ENCODE measurements at places on chromosomes 3 and 15.

DNA sequence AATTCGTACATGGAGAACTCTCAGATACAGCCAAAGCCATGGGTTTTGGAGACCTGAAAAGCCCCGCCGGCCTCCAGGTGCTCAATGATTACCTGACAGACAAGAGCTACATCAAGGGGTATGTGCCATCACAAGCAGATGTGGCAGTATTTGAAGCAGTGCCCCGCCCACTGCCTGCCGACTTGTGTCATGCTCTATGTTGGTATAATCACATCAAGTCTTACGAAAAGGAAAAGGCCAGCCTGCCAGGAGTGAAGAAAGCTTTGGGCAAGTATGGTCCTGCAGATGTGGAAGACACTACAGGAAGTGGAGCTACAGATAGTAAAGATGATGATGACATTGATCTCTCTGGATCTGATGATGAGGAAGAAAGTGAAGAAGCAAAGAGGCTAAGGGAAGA is 23.5 kb downstream of the MYO5A start:
- no peak for DNase-seq

- DNase-seq, result no peak
Measured at GRCh38 chr15:95013381-95013780, 782.0 kb downstream of the MCTP2 start.

DNA sequence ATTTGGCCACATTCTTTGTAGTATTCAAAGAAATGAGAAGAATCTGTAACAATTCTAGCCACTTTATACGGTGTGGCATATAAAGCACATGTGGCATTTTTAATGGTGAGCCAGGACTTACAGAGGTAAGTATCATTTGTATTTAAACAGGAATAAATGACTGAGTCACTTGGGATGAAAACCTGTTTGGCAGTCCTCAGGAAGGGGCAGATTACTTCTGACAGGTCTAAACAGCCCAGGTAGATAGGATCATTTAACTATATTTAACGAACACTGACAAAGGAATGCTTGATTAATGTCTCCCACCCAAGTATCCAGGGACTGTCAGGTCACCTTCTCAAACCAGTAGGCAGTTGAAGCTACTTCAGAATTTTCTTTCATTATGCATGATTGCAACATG is 241.5 kb upstream of the SATB1 start:
- DNase-seq, result no peak

- no peak for DNase-seq
Measured at GRCh38 chr3:117762621-117763037, 1053.0 kb downstream of the TUSC7 start.

DNA sequence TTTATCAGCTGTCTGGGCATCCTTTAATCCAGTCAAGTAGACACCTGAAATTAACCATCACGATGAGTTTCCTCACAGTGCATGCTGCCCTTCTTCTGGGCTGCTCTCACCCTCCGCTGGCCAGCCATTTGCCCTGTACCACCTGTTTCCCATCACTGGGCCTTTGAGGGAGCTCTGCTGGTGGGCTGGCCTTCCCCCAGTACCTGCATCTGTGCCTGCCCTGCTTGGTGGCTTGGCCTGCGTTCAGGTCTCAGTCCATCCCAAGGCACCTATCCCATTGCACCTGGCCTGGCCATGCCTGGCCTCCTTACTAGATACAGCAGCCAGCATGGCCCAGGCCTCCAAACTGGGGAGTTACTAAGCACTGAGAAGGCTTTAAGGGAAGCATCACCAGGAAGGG is 413.2 kb downstream of the NTRK3 start:
- DNase-seq, result no peak

DNA sequence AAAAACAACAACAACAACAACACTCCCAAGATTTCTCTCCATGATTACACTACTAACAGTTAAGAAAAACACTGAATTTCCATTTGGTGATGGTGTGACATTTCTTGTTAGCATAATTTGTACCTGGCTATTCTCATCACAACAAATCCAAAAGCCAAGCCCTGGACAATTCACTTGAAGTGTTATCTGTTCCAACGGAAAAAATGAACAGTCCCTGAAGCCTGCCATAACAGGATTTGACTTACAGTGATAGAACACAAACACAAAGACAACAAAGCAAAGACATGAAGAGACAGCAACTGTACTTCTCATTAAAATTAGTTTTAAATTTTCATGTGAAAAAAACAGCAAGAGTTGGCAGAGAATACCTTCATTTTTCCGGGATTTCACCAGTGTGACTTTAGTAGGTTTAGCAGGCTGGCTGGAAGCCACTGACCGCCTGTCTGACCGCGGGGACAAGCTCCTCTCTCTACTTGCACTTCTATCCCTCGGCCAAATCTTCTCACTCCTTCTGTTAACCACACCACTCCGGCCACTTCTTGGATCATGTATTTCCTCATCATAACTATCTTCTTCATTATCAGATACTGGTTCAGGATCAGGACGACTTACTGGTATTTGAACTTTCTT is 56.3 kb downstream of the TJP1 start:
- DNase-seq, result no peak

DNA sequence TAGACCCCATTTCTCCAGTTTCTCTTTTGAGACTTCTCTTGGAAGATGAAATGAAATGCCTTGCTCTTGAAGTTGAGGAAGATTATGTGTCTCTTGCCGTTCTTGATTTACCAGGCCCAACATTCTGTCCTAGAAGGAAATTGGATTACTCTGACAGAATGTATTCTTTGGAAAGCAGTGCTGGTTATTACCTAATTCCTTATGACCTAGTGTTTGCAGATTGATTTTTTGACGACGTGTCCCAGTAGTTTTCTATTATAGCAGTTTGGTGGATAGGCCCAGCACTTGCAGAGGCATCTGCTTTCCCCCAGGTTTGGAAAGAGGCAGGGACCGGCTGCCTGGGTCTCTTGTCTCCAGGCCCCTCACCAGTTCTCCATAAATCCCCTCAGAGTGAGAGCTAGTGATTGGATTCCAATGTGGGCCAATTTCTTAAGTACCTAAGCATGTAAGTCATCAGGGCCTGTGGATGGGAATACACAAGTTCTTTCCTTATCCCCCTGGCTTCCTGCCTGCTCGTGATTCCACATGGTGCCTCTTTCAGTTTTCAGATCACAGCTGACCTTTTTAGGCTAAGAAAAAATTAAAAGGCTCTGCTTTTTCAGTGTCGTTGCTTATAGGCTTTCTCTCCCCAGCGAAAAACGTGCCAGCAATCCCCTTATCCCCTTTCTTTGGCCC is 50.2 kb downstream of the EPHB3 start:
- no peak for DNase-seq

DNA sequence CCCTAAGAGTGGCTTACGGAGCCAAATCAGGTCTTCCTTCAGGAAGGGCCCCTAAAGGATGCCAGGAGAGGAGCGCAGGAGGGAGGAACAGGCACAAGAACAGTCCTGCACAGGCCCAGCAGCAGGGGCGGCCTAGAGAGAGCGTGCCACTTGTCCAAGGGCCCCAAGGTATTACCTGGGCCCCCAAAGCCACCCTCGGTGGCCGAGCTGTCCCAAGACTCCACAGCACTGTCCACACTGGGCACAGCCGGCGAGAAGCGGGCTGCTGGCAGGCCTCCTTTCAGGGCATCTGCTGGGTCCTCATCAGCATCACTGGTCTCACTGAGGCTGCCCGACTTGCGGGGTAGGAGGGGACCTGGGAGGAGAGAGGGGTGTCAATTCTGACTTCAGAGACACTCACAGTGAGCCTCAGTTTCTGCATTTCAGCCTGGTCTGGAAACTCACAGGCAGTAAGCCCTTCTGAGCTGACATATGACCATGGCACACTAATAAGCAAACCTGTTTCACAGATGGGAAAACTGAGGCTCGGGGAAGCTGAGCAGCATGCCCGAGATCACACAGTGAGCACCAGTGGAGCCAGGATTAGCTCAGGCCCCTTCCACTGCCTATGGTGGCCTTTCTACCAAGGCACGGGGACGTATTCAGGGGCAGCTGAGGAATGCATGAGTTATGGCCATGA is 33.4 kb downstream of the GRIP2 start:
- no peak for DNase-seq

GRCh38 chr3:190306513-190307163 is 15.6 kb downstream of the CLDN1 start:
- no peak for DNase-seq

DNA sequence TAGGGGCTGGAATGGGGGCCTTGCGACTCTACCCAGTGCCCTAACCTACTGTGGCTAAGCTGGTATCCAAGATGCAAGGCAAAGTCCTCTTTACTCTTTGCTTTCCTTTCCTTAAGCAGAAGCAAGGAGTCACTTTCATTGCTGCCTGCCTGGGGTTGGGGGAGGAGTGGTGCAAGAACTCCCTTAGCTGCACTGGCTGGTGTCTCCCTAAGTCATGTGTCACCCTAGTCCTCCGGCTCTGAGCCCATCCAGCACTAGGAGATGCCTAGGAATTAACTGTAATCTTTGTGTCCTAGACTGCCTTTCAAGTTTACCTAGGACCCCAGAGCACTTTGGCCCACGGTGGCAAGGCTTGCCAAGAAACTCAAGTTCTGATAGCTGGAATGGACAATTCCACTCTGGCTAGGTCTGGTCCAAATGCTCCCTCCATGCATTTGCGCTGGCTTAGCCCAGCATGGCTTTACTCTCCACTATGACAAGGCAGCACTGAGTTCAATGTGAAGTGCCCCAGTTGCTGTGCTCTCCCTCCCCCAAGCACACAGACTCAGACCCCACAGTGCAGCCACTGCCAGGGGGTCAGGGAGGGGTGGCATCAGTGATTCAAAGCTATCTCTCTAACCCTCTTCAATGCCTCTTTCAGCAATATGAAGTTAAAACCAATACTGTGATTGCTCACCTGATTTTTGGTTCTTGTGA is 58.7 kb downstream of the ESYT3 start:
- no peak for DNase-seq

- DNase-seq, result no peak
Measured at GRCh38 chr3:64214381-64215018, 10.8 kb downstream of the PRICKLE2 start.

- no peak for DNase-seq
Measured at GRCh38 chr3:14525685-14526631, 14.2 kb downstream of the GRIP2 start.

- peak; percentile 37 for DNase-seq
Measured at GRCh38 chr3:47163169-47164006, 525 bp downstream of the SETD2 start.

GRCh38 chr15:66827698-66828055 is 125.6 kb downstream of the SMAD6 start:
- no peak for DNase-seq

- DNase-seq, result no peak
Measured at GRCh38 chr3:51617597-51617996, 53.5 kb upstream of the TEX264 start.

GRCh38 chr3:152628496-152628895 is 206.4 kb upstream of the P2RY1 start:
- no peak for DNase-seq

GRCh38 chr3:133424937-133425869 is 25.3 kb downstream of the BFSP2 start:
- no peak for DNase-seq

DNA sequence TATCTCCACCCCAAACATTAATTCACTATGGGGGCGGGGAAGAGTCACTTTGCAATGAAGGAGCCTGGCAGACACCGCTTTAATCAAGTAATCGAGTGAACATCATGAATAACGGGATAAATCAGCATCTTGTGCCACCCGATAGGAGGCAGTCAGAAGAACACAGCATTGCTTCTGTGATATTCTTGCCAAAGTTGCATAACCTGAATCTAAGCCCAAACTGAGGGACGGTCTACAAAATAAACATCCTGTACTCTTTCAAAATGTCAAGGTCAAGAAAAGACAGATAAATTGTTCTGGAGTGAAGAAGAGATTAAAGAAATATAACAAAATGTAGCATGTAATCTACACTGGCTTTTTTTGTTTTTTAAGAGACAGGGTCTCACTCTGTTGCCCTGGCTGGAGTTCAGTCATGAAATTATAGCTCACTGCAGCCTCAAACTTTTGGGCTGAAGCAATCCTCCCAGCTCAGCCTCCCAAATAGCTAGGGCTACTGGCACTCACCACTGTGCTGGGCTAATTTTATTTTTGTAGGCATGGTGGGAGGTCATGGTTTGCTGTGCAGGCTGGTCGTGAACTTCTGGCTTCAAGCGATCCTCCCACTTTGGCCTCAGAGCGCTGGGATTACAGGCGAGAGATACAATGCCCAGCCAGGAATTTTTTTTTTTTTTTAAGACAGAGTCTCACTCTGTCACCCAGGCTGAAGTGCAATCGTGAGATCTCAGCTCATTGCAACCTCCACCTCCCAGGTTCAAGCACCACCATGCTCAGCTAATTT is 20.1 kb upstream of the VWA5B2 start:
- no peak for DNase-seq

- no peak for DNase-seq
Measured at GRCh38 chr3:58068122-58068809, 60.0 kb downstream of the FLNB start.

GRCh38 chr3:129050556-129051295 is 9.9 kb upstream of the GP9 start:
- DNase-seq, result no peak

DNA sequence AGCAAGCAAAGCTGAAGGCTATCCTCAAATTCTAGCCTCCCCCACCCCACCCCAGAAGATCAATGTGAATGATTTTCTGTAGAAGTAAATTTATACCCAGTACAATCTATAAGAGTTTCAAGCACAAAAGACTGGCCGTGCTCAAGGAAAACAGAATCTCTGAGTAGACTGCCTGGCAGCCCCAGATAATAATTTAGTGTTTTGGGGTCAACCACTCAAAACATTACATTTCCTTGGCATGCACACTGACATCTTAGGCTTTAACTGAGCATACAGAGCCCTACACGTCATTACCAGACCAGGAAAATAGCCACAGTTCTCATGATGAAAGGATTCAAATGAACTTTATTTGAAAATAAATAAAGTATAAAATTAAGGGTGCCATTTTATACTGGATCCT is 376.5 kb downstream of the TBL1XR1 start:
- no peak for DNase-seq

- no peak for DNase-seq
Measured at GRCh38 chr3:13532631-13533030, 16.3 kb upstream of the FBLN2 start.

DNA sequence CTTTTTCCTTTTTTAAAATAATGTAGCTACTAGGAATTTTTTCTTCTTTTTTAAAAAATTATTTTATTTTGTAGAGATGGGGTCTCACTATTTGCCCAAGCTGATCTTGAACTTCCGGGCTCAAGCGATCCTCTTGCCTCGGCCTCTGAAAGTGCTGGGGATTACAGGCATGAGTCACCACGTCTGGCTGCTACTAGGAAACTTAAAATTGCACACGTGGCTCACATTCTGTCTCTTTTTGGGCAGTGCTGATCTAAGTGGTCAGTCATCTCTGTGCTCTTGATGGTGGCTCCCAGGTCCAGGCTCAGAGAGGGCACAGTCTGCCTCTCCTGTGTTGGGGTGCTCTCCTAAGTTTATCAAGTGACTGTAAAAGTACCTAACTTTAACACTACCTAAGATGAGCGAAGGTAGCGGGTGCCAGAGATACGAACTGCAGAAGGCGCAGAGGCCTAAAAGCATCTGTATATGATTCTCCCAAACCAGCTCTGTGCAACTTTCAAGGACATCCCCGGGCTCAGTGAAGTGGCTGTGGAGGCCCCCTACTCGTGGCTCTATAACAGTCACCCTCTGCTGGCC is 52.9 kb upstream of the SEC13 start:
- no peak for DNase-seq

- no peak for DNase-seq
Measured at GRCh38 chr3:189797103-189797750, 166.0 kb downstream of the TP63 start.

Data from stimulated activated CD4-positive, alpha-beta T cell treated with anti-CD3 and anti-CD28 coated beads, TNF-alpha, amount 100 ng/mL, for 48 hours (primary cell).